RPMI8226 (cell line): ENCODE measurements at places on chromosomes 3 and 15.

DNA sequence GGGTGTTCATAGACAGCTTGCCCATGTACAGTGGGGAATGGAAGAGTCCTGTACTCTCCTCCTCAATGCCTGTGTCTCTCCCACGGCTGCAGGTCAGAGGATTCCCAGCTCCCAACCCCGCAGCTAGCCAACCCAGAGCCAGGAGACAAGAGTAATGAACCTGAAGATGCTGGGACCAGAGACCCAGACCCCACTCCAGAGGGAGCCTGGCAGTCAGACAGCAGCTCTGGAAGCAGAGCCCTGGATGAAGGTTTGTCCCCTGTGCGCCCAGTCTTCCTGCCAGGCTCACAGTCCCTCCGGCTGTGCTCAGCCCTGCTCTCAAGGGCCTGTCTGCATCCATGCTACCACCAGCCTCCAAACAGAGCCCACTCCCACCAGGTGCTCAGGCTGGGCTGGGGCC lies 29.5 kb downstream of the EFCC1 start:
- DNase-seq, result no peak

DNA sequence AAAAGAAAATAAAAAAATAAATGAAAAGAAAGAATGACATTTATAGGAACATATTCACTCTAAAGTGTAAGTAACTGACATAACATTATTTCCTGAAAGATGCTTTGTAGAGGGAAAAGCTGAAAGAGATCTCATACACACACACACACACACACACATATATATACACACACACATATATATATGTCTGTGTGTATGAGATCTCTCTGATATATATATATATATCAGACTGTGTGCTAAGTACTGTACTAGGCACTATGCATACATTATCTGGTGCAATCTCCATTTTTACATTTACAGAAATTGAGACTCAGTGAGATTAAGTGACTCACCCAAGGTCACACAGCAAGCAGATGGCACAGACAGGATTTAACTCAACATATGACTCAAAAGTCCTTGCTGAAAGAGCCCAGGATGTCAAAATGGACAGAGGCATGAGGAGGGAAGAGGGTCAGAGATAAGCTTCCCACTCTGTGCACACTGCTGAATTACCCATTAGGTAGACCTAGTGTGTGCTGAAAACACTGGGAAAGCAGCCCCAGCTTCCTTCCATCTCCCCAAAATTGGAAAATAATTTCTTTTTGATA lies 15.0 kb downstream of the BHLHE40 start:
- DNase-seq, result no peak

- DNase-seq, result no peak
These were observed 35.4 kb upstream of the ICE2 start for GRCh38 chr15:60514261-60514881.

GRCh38 chr3:87298111-87298718 lies 21.8 kb upstream of the POU1F1 start:
- DNase-seq, result peak; percentile 41

DNA sequence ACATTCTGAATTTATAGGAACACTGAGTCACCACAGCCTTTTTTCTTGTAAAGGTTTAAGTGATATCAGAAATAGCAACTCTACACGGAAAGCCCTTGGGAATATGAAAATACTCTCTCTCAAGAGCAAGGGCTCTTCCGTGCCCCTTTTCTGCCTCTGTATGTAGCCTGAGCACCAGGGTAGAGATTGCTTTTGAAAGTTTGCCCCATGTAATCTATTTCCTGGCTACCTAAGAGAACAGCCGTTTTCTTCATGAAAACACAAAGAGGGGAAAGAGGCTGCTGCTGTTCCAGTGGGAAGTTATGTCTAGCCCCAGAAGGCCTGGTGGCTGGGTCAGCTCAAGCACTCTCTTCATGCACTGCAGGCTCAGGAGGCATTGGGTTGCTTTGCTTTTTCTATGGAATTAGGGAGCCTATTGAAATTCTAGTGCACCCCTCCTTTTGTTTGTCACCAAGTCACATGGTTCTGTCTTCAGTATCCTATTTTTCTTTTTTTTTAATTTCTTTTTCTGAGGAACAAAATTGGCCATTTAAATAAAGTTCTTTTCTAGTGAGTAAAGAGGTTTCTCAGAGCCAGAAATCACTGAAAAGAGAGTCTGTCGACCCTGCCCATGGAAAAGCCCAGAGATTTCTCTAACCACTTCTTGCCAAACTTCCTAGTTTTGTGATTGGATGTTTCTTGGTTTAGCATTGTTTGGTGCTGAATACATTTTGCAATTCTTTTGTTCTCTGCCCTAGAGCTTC lies 39.5 kb downstream of the TIGIT start:
- DNase-seq, result no peak

DNA sequence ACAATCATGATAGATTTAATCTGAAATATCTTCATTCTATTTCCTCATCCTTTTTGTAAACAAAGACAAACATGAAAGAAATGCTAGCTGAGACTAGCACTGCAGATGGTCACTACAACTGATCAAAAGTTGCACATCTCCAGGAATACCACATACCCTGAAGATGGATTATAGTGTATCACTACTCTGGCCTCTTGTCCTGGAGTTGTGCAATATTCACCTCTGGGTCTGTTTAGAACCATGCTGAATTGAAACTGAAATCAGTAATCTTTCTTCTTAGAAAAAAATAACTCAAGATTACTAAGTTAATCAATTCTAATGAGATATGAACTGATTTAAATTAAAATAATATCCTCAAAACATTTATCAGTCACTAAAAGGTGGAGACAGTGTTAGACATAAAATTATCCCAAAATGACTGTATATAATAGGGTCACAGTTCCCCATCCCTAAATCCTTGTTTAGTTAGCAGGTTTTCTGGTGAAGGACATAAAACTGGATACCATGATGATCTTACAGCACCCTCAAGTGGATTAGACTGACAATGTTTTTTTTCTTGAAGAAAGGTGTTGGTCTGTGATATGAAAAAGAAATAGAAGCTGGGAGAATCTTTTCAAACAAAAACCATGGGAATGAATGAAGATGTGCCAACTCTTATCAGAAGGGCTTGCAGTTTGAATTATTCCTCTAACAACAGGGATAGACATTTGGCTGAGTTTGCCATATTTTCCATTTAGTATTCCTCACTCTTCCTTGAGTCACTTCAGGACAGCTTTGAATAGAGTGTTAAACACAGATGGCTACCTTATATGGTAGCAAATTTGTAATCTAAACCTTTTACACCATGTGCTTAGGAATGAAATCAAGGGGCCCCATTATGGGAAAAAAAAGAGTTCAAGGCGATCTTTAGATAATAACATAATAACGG lies 7.1 kb upstream of the TTC14 start:
- DNase-seq, result peak; percentile 44

DNA sequence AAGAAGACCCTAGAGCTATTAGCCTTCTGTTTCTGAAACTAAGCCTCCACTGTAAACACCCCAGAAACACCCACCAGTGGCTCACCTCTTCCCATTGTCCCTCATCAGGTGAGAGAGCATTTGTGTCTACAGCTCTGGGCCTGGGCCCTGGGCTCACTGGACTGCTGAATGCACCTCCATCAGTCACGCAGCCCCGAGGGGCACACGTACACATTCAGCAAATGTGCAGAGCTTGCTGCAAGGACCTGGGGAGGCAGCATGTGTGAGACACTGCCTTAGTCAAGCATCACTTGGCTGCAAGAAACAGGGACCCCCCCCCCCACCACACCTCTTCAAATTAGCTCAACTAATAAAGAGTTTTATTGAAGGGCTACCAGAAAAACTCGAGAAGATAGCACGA lies 29.0 kb downstream of the MRPL46 start:
- DNase-seq, result no peak

DNA sequence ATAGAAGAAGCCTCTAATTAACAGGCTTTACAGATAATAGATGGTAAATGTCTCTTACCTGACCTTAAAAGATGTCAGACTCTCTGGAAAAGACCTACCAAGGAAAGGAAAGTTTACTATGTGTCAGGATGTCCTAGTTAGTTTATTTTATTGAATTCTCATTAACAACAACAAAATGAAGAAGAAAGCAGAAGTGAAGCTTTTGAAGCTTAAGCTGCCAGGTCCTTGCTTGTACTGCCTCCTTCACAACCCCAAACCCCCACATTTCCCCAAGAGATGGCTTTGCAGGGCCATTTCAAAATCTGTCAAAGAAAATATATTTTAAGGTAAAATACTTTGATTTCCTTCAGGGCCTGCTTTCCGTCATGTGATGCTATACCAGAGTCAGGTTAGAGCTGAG lies 798.4 kb downstream of the TUSC7 start:
- DNase-seq, result no peak

GRCh38 chr3:135623558-135623957 lies 342.0 kb upstream of the PPP2R3A start:
- DNase-seq, result no peak
